ENCODE measurements at places on chromosomes 5 and 9. TPM values are rescaled to one million over a fixed set of nuclear protein-coding genes. Genes with fewer than 3 reads are reported as not detected.

Gene SPATA31A5
- total RNA-seq, result not detected

Gene TXNDC8
- not detected for total RNA-seq

Gene OTP
- under 0.01 TPM for total RNA-seq

Gene SLCO6A1
- not detected for total RNA-seq

DNA sequence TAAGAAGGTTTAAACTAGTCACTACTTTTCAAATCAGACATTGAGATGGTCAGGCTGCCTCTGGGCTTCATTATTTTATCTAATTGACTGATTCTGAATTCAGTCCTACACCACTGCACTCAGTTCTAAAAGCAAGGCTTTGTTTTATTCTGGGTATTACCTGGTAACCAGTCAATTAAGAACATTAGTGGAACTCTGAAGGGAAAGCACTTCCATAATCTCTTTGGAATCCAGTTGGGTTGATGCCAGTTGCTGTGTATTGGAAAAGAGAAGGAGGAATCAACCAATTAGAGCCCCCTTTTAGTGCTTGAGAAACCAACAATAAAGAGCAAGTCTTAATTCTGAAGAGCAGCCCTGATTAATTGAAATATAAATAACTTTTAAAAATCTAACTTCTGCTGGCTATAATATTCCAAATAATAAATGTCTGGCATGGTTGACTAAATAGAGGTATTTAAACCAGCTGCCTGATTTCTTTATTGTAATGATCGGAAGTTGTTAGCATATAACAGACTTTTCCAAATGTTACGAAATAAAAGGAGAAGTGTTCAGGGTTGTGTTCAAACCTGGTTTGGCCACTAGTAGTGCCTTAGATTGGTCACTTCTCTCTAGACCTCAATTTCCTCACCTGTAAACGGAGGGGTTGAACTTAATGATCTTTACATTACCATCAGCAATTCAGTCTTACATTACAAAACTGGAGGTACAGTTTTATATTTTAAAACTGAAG lies 32.0 kb downstream of the CPEB4 start:
- DNase-seq, result no peak

GRCh38 chr5:143652108-143652700 lies 159.8 kb upstream of the HMHB1 start:
- DNase-seq, result no peak

- DNase-seq, result no peak
Observed at GRCh38 chr5:133196441-133197085, 144.8 kb downstream of the HSPA4 start.

DNA sequence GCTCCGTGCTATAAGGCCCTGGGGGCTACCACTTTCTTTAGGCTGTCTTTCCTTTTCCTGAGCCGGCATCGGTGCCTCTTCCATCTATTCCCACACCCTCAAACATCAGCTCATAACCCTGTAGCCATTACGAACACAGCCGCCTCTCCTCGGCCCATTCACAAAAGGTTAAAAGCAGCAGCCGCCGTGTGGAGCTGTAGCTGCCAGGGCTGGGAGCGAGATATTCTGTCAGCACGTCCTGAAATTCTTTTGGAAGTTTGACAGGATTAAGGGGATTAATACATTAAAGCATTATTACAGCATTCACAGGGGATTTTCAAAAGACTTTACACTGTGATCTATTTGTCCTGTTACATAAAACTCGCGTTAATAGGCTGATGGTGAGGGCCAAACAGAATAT lies 428.2 kb downstream of the CDK5RAP2 start:
- no peak for DNase-seq

DNA sequence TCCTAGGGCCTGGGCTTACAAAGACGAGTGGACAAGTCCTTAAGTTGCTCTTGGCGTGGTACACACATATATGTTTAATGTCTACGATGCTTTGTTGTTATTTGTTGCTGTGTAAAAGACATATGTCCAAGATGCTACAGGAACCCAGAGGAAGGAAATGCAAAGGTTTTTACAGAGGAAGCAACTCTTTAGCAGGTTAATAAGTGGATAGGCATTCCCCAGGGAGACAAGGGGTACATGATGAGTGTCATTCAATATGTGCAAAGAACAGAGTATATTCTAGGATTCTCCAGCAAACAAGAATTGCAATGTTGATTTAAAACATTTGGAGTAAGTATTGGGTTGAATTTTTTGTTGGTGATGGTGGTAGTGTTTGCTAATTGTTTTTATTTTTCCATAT lies 92.1 kb downstream of the PIP5K1B start:
- DNase-seq, result no peak

GRCh38 chr5:159564031-159564430 lies 233.7 kb upstream of the IL12B start:
- DNase-seq, result no peak

DNA sequence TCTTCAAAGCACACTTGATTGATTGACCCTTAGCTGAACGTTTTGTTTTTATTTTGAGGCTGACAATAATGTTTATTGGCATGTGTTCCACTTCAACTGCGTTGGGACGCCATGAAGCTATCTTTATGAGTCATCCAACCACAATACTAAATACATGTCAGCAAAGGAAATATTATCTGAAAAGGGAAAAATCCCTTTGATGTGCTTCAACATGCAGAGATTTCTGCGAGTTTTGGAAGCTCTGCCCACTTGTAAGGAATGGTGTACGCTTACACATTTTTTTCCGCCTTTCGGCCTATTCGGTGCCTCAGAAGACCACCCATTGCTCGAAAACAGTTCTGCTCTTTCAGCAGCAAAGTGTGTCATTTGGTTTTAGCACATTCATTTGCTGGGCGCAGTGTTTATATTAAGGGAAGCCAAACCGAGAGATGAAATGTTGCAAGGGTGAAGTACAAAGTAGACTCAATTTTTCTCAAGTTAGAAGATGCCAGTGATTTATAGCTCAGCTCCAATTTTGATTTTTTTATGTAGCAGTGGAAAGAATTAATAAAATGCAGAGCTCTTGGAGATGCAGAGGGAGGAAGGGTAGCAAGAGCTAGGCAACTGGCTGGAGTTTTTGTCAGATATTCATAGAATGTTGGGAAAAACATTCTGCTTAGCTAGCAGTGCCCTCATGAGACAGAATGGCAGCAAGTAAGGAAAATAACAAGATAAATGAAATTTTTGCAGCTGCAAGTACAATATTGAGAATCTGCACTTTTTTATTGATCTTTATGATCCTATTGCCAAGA lies 68.9 kb downstream of the PRDM6 start:
- no peak for DNase-seq

DNA sequence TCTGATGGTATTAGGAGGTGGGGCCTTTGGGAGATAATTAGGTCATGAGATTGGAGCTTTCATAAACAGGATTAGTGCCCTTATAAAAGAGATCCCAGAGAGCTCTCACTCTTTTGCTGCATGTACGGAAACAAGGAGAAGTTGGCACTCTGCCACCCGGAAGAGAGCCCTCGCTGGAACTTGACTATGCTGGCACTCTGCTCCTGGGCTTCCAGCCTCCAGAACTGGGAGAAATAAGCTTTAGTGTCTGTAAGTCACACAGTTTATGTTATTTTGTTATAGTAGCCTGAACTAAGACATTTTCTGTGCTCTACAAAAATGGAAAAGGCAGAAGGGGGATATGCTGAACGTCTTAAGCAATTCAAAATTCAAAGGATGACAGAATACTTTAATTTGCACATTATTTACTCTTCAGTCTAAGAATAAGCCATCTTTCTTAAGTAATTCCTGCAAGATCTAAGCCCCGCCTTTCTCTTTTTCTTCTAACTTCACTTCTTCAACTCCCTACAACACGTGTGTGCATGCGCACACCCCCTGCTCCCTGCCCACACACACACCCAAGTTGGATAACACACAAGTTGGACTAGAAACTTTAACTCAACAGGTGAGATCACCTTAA lies 17.3 kb downstream of the NFIB start:
- no peak for DNase-seq

GRCh38 chr5:125014202-125014601 lies 267.8 kb upstream of the ZNF608 start:
- no peak for DNase-seq

DNA sequence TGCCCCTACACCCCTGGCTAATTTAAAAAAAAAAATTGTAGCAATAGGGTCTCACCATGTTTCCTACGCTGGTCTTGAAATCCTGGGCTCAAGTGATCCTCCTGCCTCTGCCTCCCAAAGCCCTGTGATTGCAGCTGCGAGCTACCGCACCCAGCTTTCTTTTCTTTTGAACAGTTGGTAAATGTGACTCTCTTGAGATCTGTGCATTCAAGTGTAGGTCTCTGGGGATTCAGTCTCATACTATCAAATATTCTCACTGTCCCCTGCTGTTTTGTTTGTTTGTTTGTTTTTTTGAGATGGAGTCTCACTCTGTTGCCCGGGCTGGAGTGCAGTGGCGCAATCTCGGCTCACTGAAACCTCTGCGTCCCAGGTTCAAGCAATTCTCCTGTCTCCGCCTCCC lies 42.3 kb upstream of the CXXC5 start:
- no peak for DNase-seq

DNA sequence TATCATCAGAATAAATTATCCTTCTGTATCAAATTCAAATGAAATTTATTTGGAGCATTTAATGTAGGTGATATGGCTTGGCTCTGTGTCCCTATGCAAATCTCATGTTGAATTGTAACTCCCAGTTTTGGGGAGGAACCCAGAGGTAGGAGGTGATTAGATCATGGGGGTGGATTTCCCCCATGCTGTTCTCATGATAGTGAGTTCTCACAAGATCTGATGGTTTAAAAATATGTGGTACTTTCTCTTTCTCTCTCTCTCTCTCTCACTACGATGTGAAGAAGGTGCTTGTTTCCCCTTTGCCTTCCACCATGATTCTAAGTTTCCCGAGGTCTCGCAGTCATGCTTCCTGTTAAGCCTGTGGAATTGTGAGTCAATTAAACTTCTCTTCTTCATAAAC lies 678.4 kb upstream of the RGMB start:
- DNase-seq, result no peak

- DNase-seq, result no peak
Observed at GRCh38 chr5:109345699-109346098, 64.1 kb downstream of the PJA2 start.

GRCh38 chr9:107175041-107175440 lies 108.0 kb upstream of the RAD23B start:
- no peak for DNase-seq

All from osteoblast (primary cell).